ENCODE measurements at places on chromosomes 3 and 15. TPM values are rescaled to one million over a fixed set of nuclear protein-coding genes. Genes with fewer than 3 reads are reported as not detected.

- no peaks in the 10 kb centered on the region for H3K27me3 ChIP-seq
- peak; percentile 33 for DNase-seq
- no peak overlapping the region for H3K4me3 ChIP-seq
Observed at GRCh38 chr15:69523010-69524001, 70.7 kb downstream of the RPLP1 start.

DNA sequence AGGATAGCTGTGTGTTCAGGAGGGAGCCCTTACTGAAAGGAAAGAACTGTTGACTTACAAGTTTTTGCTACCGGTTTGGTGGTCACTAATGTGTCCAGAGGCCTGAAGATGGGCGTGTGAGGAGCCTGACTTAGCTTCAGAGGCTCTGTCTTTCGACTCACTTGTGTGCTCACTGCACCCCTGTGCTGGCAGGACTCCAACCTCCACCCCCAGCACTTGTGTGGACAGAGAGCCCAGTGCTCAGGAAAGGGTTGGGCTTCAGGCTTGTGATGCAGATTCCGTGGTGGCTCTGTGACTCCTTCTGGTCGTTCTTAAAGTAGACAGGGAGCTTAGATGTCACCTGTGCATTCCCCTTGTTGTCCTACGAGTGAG, 100.9 kb downstream of the PGPEP1L start:
- no peak overlapping the region for H3K4me3 ChIP-seq
- no peaks in the 10 kb centered on the region for H3K27me3 ChIP-seq
- H3K27ac ChIP-seq, result no peak overlapping the region
- no peak for DNase-seq
- peaks cover 10% of the 10 kb centered on the region for H3K36me3 ChIP-seq

DNA sequence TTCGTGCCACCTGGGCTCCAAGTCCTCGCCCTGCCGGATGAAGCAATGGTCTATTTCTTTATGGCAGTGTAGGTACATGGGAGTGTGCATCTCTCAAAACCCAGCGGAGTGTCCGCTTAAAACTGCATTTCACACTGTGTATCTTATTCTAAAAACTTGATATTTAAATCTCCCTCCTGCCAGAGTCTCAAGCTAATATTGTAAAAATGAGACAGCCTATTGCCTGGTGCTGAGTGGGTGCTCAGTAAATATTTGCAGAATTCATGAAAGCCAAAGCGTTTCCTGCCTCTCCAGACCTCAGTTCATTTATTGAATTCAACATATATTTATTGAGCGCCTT, 330 bp upstream of the TBC1D2B start:
- H3K36me3 ChIP-seq, result no peaks in the 10 kb centered on the region
- no peak for DNase-seq
- H3K27ac ChIP-seq, result no peak overlapping the region
- H3K27me3 ChIP-seq, result no peaks in the 10 kb centered on the region

DNA sequence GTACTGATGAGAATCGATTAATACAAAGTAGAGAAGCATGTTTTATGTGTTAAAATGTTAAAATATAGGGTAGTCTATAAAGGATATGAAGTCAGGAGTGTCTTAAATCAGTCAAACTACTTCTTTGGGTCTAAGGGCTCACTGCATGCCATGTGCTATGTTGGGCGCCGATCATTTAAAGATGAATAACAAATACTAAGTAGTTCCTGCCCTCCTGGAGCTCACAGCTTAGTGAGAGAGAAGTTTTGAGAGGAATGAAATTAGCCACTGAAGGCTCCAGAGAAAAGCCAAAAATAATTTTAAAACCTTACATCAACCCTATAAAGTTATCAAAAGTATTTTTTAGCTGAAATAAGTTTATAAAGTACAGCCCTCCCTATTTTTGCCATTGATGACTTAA, 44.5 kb downstream of the BLM start:
- peak overlapping the region; percentile 19 for H3K4me3 ChIP-seq
- peaks cover 3% of the 10 kb centered on the region for H3K4me1 ChIP-seq
- no peak overlapping the region for H3K27ac ChIP-seq
- peaks cover 9% of the 10 kb centered on the region for H3K36me3 ChIP-seq
- no peak for DNase-seq

DNA sequence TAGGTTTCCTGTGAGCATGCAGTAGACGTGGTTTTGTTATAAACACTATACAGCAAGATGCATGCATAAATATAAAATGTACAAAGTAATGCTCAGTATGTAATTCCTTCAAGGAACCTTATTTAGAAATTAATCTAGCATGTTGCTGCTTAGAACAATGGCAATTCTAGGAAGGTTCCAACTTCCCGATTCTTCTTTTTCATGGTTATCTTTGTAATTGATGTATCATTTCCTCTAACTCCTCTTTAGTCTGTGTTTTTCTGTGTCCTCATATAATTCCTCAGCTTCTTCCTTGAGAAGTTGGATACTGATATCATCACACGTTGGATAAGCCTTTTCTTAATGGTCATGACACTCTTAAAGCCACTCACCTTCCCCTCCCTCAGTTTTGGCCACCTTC, 3.5 kb downstream of the TSEN2 start:
- H3K27me3 ChIP-seq, result no peaks in the 10 kb centered on the region
- H3K4me1 ChIP-seq, result peaks cover 7% of the 10 kb centered on the region
- no peak overlapping the region for H3K4me3 ChIP-seq

The KLHL40 gene
- not detected for total RNA-seq

The HIGD2B gene
- not detected for total RNA-seq

All from H1 (cell line).